Skeletal muscle tissue (tissue), 5 donors: ENCODE measurements at places on chromosomes 5 and 9. TPM values are rescaled to one million over a fixed set of nuclear protein-coding genes. Genes with fewer than 3 reads are reported as not detected.

Gene PCDHGB1
- 1.6 TPM for total RNA-seq

Gene MAP1B
- total RNA-seq = 22.4 TPM

Gene OLFML2A
- total RNA-seq = 65.8 TPM

Gene KCTD16
- total RNA-seq = under 0.01 TPM

Gene AIF1L
- total RNA-seq = 12.0 TPM

Gene PHYHD1
- total RNA-seq = 17.7 TPM

Gene NXNL2
- total RNA-seq = 0.52 TPM

Gene HTR4
- not detected for total RNA-seq

Gene ANKRD33B
- total RNA-seq = 2.6 TPM

Gene ITK
- total RNA-seq = under 0.01 TPM

Gene PCDHGA7
- 3.7 TPM for total RNA-seq

Gene SLC45A2
- 0.52 TPM for total RNA-seq

Gene HRCT1
- 2.1 TPM for total RNA-seq

Gene COQ4
- 17.2 TPM for total RNA-seq

Gene PKD2L2
- 2.6 TPM for total RNA-seq

Gene QRFP
- not detected for total RNA-seq

Gene POMT1
- total RNA-seq = 18.8 TPM

Gene SPATA31D4
- total RNA-seq = not detected

Gene RPL7A
- total RNA-seq = 2,342 TPM

Gene KLHL9
- total RNA-seq = 24.5 TPM

Gene ORM1
- total RNA-seq = 1.6 TPM

Gene CDH10
- total RNA-seq = 0.52 TPM

Gene CFAP77
- total RNA-seq = not detected

Gene PCDHB9
- total RNA-seq = 1.0 TPM

Gene ELAVL2
- total RNA-seq = 3.1 TPM

Gene ZFP37
- total RNA-seq = 3.1 TPM

Gene ARHGEF28
- 8.4 TPM for total RNA-seq

Gene AGXT2
- not detected for total RNA-seq

Gene TMEM161B
- 15.7 TPM for total RNA-seq

Gene OXCT1
- 12.5 TPM for total RNA-seq

Gene SHOC1
- not detected for total RNA-seq

Gene CARTPT
- not detected for total RNA-seq

Gene HAVCR1
- total RNA-seq = 0.52 TPM

Gene CCL27
- total RNA-seq = not detected

Gene COL27A1
- total RNA-seq = 8.9 TPM

Gene C7
- 15.1 TPM for total RNA-seq

Gene C9orf43
- total RNA-seq = 0.52 TPM

Gene EQTN
- not detected for total RNA-seq

Gene VLDLR
- 18.3 TPM for total RNA-seq

Gene PRLR
- total RNA-seq = 0.52 TPM

Gene FYB1
- total RNA-seq = 4.2 TPM

Gene TMEM252
- total RNA-seq = not detected

Gene IFNA21
- not detected for total RNA-seq

Gene CEL
- total RNA-seq = not detected

Gene RANBP3L
- total RNA-seq = 0.52 TPM

Gene BAAT
- 0.52 TPM for total RNA-seq

Gene SLC25A2
- 0.52 TPM for total RNA-seq

Gene KCNT1
- total RNA-seq = 1.6 TPM

Gene FOXD4L5
- total RNA-seq = under 0.01 TPM

Gene HEMGN
- 7.3 TPM for total RNA-seq

Gene GALNT12
- total RNA-seq = 1.6 TPM

Gene ISL1
- total RNA-seq = 0.52 TPM

Gene DEPDC1B
- total RNA-seq = 3.1 TPM

Gene SPAG8
- total RNA-seq = 0.52 TPM
